HAP-1 (cell line): ENCODE measurements at places on chromosomes 12 and 14.

GRCh38 chr12:70847871-70848270 lies 72.7 kb downstream of the PTPRR start:
- DNase-seq, result no peak

- DNase-seq, result no peak
These were observed 38.9 kb upstream of the PPP1R12A start for GRCh38 chr12:79973801-79974200.

DNA sequence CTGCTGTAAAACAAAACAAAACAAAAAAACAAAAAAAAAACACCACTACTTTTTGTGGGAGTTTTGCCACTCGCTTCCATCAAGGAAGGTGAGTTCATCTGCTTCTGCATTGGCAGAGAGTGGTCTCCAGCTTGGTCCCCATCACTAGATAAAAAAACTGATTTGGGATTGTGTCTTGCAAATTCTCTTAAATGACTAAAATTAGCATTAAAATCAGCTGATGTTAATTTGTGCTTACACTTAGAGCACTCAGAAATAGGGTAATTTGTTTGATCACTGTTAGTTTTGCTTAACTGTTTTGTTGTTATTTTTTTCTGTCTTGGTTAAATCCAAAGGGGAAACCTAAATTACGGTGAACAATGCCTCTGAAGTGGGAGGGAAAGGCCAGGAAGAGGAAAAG lies 1048.0 kb downstream of the LRFN5 start:
- DNase-seq, result no peak

GRCh38 chr12:2988494-2988893 lies 29.3 kb downstream of the TEAD4 start:
- DNase-seq, result peak; percentile 32

DNA sequence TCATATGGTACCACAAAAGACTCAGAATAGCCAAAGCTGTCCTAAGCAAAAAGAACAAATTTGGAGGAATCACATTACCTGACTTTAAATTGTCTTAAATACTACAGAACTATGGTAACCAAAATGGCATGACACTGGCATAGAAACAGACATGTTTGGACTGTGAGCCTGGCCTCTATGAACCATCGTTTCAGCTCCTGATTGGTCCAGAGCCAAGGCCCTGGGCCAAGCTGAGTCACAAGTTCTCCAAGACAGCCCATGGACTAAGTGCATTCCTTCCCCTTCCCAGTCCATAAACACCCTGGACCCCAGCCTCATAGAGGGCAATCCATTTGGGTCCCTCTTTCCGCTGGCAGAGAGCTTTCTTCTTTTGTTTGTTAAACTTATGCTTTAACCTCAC lies 12.1 kb upstream of the PRR4 start:
- no peak for DNase-seq

DNA sequence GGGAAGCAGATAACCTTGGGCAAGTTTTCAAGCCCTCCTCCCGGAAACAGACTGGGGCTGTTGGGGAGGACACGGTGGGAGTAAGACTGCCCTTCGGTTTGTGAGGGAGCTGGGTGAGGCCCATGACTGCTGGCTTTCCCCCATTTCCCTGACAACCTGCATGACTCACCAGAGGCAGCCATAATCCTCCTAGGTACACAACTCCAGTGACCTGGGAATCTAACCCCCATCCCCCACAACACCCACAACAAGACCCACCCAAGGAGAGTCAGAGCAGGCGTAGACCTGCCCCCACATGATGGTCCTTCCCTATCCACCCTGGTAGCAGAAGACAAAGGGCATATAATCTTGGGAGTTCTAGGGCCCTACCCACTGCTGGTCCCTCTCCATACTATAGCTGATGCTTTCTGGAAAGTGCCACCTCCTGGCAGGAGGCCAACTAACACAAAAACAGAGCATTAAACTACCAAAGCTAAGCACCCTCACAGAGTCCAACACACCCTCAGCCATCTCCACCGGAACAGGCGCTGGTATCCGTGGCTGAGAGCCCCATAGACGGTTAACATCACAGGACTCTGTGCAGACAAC lies 14.8 kb downstream of the DDX24 start:
- DNase-seq, result no peak

DNA sequence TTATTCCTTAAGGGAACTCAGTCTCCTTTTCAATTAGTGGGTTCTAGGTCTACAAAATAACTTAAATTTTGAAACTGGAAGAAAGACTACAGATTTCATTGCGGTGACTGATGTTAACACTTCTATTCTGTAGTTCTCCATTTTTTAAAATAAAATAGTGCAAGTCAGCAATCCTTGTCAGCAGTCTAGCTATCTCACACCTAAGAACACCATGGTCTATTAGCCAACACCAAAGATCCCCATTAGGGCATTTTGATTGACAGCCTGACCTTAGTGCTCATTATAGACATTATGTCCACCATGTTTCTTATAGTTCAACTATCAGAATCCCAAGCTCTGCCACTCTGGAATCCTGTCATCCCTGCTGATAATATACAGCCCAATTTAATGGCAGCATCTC lies 27.4 kb downstream of the GPR65 start:
- DNase-seq, result no peak

- DNase-seq, result no peak
These were observed 43.7 kb upstream of the ATP2B1 start for GRCh38 chr12:89752341-89752740.

DNA sequence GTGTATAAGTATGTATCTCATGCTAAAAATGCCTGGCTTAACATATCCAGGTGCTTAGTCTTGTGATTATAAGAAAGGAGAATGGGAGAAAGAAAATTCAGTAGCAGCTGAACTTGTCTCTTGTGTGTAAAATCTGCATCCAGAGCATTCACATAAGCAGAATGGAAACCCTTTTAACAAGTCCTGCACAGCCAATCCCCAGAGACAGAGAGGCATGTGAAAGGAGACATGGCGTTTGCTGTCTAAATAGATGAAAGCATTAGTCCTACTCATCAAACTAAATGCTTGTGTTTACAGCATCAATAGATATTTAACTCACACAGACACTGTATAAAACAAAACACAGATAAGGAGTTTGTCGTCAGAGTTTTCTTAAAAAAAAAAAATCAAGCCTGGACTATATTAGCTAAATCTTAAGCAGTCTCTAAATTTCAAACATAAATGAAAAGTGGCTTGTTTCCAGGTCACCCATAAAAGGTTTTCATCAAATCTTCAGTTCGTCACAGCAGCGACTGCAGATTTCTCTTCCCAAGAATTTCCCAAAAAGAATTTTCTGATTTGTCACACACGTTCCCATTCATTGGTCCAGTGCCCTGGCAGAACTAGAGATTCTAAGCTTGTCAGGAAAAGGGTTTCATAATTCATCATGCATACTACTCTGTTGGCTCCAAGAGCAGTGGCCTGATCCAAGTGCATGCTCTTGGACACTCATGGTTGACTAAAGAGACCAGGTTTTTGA lies 249.2 kb downstream of the BTG1 start:
- no peak for DNase-seq

- peak; percentile 100 for DNase-seq
These were observed 64.5 kb downstream of the CRADD start for GRCh38 chr12:93741659-93742109.

- no peak for DNase-seq
These were observed 89.2 kb upstream of the DYNC1H1 start for GRCh38 chr14:101875041-101875726.
